ENCODE measurements at places on chromosomes 3 and 15.
A peak's percentile ranks its signal among the peaks of the same experiment; 100 is the strongest.

- no peak for DNase-seq
Observed at GRCh38 chr3:73784686-73785392, 160.1 kb upstream of the PDZRN3 start.

- no peak for DNase-seq
Observed at GRCh38 chr3:55719508-55719907, 232.4 kb upstream of the WNT5A start.

DNA sequence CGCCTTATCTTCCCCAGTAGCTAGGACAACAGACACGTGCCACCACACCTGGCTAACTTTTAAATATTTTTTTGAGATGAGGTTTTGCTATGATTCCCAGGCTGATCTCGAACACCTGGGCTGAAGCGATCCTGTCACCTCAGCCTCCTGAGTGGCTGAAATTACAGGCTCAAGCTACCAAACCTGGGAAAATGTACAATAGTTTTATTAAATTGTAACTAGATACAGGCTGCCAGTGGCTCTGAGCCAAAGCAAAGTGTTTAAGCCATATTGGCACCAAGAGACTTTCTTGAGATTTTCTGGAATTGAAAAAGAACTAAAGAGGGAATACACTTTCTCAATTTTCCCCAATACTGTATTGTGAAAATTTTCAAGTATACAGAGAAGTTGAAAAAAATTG, 204.3 kb downstream of the SUCLG2 start:
- no peak for DNase-seq

DNA sequence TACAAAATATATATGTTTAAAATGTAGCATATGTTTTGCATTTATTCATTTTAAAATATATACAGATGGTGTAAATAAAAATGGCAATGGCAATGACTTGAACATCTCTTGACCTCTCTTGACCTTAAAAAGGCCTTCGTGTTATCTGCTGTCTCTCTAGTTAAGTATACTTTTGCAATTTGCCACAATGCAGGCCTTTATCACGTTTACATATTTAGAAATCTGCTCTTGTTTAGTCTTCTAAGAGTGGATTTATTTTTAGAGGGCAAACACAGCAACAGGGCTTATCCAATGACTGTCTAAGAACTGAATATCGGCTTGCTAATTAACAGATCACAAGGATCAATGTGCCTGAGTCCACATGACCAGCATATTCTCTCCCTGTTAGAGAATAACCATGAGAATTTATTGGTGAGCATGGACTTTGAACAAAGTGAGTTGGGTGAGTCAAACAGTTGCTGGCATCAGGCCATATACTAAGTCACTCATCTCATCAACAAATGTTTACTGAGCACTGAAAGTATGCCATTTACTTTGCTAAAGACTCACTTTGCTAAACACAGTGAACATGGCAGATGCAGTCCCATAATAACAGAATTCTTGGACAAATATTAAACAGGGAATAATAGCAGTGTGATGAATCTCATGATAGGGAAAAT, 48.2 kb downstream of the MDFIC2 start:
- no peak for DNase-seq

- DNase-seq = peak; percentile 94
Observed at GRCh38 chr3:42772670-42773408, at the start of gene CCDC13. Gene CCDC13 (minus strand): TSS chr3:42773253. CDS start chr3:42758345, 14,908 bp downstream.

- no peak for DNase-seq
Observed at GRCh38 chr3:43818229-43818628, 127.5 kb downstream of the ABHD5 start.

DNA sequence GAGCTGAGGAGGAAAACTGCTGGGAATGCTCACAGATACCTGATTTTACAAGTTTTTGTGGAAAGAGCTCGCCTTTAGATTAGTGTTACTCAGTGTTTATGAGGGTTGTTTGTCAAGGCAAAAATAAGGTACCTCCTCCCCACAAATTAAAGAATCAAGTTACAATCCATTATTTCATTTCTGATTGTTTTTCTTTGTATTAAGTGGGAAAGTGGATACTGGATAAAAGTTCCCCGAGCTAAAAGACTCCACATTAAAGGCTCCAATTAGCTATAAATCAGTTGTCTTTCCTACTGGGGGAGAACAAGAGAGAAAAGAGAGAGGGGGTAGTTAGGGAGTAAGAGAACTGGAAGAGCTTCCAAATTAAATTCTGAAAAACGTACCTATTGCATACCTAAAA, 1.9 kb downstream of the ALDH1A2 start:
- no peak for DNase-seq

- DNase-seq = no peak
Observed at GRCh38 chr3:176590722-176591121, 606.6 kb downstream of the TBL1XR1 start.

DNA sequence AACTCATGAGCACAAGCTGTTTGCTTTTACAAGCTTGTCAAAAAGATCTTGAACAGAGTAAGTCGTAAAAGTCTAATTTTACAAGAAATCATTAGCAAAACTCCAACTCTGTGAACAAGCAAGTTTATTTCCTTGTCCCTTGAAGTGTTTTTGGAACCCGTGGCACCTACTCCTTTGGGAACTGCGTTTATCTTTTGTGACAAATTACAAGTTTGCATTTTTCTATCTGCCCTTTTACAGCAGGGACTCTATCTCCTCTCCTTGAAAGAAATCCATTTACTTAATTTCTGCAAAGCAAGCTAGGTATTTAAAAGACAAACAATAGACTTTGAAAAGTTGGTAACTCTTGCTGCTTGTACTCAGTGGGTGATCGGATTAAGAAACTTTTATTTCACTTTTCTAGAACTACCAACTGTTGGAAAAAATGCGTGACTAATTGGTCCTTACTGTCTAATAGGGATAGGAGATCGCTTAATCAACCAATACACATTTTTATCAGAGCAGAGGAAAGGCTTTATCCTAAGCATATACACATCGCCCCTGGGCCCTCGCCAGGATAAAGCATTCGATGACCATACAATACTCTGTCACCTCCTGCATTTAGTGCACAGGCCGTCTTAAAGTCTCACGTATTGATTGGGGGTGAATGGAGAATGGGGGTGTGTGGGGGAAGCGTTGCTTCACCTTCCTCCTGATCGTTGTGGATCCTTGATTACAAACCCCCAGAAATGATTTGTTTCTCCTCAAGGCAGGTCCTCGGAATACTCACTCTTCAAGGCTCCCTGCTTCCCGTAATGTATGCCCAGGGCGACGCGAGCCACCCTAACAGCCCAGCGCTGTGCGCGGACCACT, 1.7 kb downstream of the PRTG start:
- DNase-seq = no peak

DNA sequence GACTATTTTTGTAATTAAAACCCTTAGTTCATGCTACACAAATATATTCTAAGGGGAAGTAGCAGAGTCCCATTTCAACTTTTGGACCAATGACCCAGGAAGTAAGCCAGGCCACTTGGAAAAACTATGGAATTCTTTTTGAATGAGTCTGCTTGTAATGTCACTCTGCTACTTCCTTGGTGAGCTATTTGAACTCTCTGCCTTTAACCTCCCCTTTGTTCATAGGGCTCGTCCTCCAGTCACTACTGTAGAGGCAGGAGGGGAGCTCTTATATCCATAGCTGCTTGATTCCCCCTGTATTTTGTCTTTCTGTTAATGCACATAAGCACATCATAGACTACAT, 119.6 kb downstream of the UACA start:
- no peak for DNase-seq
